ENCODE measurements at places on chromosomes 7 and 10.

DNA sequence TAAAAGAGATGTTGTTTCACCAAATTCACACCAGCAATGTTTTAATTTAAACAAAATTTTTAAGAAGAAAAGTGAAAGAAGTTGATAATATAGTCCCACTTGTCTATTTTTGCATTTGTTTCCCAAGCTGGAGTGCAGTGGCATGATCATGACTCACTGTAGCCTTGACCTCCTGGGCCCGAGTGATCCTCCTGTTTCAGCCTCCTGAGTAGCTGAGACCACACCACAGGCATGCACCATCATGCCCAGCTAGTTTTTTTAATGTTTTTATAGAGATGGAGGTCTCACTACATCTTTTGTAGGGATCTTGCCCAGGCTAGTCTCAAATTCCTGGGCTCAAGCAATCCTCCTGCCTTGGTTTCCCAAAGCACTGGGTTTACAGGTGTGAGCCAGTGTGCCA lies 14.1 kb upstream of the NDUFA5 start:
- no peak for DNase-seq

- DNase-seq, result no peak
These were observed 57.4 kb upstream of the AGR3 start for GRCh38 chr7:16939161-16939560.

- DNase-seq, result no peak
These were observed 78.3 kb upstream of the NRP1 start for GRCh38 chr10:33412653-33413361.

- no peak for DNase-seq
These were observed 900.1 kb downstream of the TYW1 start for GRCh38 chr7:67896721-67897120.

GRCh38 chr7:86785641-86786040 lies 141.9 kb downstream of the GRM3 start:
- DNase-seq, result peak; percentile 69

- no peak for DNase-seq
These were observed 288.2 kb downstream of the IPMK start for GRCh38 chr10:57979491-57979890.

DNA sequence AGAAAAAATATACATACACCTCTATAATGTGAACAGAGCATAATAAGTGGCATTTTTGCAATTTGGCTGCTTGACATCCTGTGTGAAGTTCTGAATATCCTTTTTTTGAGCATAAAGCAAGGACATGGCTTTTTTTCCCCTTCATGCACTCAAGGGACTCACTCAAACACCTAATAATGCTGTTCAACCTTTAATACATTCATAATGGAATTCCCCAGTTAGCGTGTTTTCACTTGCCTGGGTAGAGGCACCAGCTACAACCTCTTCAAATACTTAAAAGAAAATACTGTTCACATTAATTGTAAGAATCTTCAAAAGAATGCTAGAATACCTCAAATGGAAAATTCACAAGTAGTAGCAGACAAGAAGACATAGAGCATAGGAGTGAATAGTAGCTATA lies 316.8 kb downstream of the PCDH15 start:
- DNase-seq, result no peak

- no peak for DNase-seq
These were observed 90.6 kb downstream of the MARCHF5 start for GRCh38 chr10:92381543-92381954.

DNA sequence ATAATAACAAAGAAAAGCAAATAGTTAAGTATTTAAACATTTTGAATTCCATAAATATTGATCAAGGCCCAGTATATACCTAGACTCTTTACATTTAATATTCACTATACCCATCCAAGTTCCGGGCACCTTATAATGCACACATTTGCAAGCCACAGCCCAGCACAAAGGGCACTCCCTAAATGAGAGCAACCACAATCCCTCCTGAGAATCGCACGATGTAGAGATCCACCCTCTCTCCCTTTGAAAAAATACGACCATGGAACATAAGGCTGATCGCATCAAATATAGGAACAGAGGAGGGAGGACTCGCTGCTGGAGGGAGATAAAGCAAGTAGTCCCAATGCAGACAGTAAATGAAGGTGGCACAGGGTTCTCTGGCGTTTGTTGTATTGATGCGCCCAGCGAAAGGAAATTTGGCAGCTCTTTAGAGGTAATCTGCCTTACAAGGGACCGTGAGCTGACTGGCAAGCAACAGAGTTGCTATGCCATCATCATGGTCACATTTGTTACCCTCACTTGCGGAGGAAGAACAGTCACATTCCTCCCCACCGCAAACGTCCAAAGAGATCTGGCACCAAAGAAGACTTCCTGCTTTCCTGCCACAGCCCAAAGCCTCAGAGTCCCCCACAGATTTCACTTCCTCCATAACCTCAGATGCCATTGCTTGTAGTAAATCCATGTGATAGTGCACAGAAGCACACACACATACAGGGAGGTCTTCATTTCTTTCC lies 16.1 kb upstream of the TAS2R40 start:
- no peak for DNase-seq

DNA sequence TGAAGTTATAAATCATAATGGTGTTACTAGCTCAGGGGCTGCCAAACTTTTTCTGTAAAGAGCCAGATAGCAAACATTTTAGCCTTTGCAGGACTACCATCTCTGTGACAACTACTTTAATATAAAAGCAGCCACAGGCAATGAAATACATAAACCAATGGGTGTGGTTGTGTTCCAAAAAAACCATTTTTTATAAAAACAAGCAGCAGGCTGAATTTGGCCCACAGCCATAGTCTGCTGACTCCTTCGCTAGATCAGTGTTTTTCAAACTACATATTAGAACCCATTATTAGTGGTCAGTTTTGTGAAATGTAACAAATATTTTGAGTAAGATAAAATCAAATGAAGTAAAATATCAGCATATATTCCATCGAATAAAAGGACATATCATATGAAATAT lies 13.6 kb downstream of the GNG11 start:
- DNase-seq, result no peak

DNA sequence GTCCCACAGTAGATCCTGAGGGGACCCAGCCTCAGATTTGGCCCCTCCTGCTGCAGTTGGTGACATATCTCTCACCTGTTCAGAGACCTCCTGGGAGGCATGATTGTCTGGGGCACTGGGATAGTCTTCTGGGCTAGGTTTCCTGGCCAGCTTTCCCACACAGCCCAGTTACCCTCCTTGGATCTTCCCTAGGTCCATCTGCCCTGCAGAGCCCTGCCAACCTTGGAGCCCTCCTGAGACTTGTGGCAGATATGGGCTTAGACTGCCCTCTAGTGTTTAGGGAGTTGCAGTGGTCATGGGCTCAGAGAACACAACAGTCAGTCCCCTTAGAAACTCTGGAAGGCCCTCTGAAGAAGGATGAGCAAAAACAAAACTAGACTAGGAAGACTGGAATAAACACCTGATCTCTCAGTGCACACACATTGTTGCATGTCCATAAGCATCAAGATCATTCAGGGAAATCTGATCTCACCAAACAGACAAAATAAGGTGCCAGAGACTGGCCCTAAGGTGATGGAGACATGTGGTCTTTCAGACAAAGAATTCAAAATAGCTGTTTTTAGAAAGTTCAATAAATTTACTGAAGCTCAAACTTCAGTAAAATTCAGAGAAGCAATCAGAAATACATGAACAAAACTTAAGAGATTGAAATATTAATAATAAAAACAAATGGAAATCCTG lies 324.6 kb downstream of the ATRNL1 start:
- DNase-seq, result peak; percentile 2

GRCh38 chr10:86195521-86196157 lies 171.0 kb downstream of the GRID1 start:
- no peak for DNase-seq
